NCI-H82 (cell line): ENCODE measurements at places on chromosomes 16 and 17.

DNA sequence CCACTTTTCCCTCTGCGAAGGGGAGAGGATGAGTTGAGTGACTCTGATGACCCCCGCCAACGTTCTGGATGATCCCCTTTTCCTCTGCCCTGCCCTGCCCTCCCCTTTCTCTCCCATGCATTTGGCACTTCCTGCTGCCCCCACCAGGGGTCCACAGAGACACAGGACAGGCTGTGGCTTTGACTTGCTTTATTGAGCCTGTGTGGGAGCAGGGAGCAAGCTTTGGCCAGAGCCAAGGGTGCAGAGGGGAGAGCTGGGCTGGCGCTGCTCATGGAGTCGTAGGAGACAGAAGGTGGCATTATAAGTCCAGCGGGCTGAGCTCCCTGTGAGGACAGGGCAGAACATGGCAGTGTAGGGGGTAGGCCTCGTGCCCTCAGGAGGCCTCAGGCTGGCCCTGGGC is 1.6 kb downstream of the PPY start:
- DNase-seq = peak; percentile 87

DNA sequence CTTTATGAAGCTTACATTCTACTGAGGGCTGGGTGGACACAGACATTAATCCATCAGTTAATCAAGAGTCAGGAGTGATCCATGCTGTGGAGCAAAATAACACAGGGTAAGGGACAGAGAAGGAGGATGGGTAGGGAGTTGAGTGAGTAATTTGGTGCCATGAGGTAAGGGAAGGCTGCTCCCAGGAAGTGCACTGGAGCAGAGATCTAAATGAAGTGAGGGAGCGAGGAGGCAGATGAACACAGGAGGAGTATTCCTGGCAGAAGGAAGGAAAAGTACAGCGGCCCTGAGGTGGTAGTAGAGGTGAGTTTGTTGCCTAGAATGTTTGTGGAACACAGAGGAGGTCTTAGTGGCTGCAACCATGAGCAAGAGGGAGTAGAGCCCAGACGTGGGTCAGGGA is 34.8 kb downstream of the ASIC2 start:
- no peak for DNase-seq

DNA sequence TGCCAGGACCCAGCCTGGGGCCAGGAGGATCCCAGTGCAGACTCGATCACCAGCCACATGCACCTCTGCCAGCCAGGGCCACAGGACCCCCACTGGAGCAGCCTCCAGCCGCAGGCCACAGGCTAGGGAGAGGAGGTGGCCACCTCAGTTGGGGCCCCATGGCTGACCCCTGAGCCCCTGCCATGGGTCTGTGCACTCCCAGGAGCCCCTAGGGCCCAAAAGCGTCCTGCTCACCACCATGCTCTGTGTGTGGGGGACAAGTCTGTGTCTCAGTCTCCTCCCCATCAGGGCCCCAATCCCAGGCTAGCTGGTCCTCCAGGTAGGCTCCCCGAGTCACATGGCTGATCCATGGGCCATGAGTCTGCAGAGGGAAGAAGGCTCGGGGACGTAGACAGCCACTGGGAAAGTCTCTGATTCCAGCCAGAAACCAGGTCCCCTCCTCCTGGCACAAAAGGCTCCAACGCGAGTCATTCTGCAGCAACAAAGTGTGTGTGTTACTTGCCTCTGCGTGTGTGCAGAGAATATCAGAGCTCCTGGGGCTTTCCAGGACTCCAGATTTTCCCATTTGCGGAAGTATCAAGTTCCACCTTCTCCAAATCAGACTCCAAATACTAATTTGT is 6.1 kb upstream of the PRSS8 start:
- no peak for DNase-seq

DNA sequence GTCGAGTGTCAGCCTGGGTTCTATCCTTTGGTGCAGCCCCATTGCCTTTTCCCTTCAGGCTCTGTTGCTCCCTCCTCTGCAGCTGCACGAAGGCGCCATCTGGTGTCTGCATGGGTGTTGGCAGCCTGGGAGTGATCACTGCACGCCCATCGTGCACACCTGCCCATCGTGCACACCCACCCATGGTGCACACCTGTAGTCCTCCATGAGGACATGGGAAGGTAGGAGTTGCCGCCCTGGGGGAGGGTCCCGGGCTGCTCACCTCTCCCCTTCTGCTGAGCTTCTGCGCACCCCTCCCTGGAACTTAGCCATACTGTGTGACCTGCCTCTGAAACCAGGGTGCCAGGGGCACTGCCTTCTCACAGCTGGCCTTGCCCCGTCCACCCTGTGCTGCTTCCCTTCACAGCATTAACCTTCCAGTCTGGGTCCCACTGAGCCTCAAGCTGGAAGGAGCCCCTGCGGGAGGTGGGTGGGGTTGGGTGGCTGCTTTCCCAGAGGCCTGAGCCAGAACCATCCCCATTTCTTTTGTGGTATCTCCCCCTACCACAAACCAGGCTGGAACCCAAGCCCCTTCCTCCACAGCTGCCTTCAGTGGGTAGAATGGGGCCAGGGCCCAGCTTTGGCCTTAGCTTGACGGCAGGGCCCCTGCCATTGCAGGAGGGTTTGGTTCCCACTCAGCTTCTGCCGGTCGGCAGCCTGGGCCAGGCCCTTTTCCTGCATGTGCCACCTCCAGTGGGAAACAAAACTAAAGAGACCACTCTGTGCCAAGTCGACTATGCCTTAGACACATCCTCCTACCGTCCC is 2.9 kb downstream of the CTRL start:
- peak; percentile 79 for DNase-seq

GRCh38 chr16:19760356-19761060 is 42.4 kb downstream of the IQCK start:
- DNase-seq = no peak

GRCh38 chr16:80828495-80828894 is 24.1 kb upstream of the CDYL2 start:
- DNase-seq = no peak

DNA sequence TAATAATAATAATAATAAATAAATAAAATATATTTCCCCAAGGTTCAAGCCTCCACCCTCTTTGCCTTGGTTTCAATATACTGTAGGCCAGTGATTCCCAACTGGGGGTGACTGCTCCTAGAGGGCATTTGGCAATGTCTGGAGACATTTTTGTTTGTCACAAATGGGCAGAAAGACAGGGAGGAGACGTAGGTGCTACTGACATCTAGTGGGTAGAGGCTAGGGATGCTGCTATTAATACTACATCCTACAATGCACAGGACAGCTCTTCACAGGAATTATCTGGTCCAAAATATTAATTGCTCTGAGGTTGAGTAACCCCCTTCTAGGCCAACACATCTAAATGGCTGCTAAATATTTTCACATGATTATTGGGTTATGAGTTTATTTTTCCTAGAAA is 12.8 kb upstream of the PRR14 start:
- DNase-seq = peak; percentile 72

DNA sequence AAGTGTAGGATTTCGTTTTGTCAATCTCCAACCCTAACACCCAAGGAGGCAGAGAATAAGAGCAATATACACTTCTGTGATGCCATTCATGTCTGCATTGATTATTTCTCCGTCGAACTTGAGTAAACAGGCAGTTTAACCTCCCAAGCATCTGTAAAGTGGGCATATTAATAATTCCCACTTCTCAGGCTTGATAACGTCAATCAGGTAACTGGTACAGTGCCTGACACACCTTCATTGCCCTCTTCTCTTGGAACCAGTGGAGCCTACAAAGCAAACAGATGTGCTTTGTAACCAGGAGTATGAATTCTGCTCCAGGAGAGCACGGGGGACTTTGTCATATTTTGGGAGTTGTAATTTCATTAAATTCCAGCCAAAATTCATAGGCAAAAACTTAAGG is 32.5 kb upstream of the PLCG2 start:
- DNase-seq = no peak

- no peak for DNase-seq
Observed at GRCh38 chr17:661509-661908, 53.1 kb downstream of the VPS53 start.

GRCh38 chr16:58684001-58684353 is 593 bp downstream of the SLC38A7 start:
- no peak for DNase-seq

DNA sequence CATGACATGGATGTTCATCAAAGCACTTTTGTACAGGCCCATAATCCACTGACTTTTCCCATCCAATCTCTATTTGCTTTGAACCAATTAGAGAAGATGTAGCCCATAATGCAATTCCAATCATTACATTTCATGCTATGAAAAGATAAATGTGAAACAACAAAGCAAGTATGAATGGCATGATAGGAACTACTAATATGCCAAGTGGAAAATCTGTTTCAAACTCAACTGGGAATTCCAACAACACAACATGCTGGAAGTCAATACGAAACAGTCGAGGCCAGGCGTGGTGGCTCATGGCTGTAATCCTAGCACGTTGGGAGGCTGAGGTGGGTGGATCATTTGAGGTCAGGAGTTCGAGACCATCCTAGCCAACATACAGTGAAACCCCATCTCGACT is 39.6 kb upstream of the TMEM97 start:
- no peak for DNase-seq

DNA sequence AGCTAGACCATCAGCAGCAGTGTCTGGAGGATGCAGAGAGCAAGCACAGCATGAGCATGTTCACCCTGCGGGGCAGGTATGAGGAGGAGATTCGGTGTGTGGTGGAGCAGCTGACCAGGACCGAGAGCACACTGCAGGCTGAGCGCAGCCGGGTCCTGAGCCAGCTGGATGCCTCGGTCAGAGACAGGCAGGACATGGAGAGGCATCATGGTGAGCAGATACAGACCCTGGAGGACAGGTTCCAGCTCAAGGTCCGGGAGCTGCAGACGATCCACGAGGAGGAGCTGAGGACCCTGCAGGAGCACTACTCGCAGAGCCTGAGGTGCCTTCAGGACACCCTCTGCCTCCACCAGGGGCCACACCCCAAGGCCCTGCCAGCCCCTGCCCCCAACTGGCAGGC is 38.8 kb downstream of the PLD6 start:
- DNase-seq = no peak

- DNase-seq = peak; percentile 64
Observed at GRCh38 chr17:385178-385835, 32.7 kb upstream of the RPH3AL start.
